ENCODE measurements at places on chromosomes 2 and 18. TPM values are rescaled to one million over a fixed set of nuclear protein-coding genes. Genes with fewer than 3 reads are reported as not detected.

- no peak for DNase-seq
Measured at GRCh38 chr2:148853458-148853857, 21.6 kb upstream of the KIF5C start.

DNA sequence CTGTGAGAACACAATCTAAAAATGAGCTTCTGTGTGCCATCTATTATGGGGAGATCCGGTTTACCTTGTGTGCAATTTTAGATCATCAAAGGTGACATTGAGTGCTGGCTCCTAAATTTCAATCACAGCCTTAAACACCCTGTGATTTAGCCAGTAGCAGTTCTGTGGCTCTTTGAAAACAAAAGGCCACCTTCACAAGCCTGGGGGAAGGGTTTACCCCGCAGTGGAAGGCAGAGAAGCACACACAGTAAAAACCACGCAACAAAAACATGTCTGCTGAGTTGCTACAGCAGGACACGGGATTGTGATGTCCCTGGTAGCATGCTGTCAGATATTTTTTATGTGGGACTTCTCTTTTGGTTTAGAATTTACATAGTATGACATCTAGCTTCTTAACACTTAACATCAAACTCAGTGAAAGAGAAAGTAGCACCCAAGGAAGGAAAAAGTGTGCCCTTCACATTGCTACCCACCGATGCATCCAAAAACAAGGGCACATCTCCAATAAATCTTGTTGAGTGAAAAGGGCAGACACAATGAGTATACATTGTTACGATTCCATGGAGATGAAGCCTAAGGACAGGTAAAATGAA is 56.1 kb upstream of the RNF152 start:
- no peak for DNase-seq

DNA sequence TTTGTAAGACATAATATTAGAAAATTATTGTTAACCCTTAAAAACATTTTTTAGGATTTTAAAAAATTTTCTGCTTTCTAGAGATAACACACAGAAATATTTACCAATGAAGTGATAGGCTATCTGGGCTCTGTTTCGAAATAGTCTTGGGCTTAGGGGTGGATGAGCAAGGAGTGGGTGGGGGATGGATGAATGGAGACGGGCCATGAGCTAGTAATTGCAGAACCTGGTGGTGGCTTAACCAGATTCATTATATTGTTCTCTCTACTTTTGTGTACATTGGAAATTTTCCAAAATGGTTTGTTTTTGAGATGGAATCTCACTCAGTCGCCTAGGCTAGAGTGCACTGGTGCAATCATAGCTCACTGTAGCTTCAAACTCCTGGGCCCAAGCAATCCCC is 89.6 kb downstream of the TCF7L1 start:
- DNase-seq, result no peak

DNA sequence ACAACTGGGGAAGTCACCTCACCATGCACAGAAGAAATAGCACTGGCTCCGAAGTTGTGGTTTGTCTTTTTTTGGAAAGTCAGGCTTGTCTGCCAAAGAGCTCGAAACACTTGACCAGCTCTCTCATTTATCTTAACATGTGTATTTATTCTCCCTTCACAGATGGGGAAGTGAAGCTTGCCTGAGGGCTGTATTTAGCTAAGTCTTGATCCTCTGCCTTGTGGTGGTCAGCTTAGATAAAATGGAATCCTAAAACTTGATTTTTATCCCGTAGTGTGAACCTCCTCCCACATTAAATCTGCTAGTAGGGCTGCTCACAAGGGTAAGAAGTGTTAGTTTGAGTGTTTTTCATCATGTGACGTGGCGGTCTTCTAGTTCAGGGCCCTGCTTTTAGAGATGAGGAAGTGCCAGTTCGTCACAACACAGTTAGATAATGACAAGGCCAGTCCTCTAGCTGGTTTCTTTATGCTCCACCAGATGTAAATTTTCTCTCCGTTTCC is 89.7 kb downstream of the TMEM247 start:
- DNase-seq, result no peak

DNA sequence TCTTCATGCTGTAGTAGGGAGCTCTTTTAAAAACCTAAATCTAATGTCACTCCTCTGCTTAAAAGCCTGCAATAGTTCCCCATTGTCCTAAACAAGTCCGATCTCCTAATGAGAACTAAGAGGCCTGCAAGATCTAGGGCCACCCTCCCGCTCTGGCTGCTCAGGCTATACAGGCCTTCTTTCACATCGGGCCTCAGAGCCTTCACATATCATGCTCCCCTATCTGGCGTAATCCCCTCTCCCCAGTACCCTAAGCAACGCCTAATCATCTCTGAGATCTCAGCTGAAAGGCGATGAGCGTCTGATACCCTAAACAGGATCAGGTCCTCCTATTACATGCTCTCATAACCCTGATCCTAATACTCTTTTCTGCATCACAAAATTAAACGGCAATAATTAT is 1.9 kb downstream of the MAP4K3 start:
- DNase-seq, result no peak

GRCh38 chr2:160238392-160238791 is 38.3 kb upstream of the ITGB6 start:
- no peak for DNase-seq

DNA sequence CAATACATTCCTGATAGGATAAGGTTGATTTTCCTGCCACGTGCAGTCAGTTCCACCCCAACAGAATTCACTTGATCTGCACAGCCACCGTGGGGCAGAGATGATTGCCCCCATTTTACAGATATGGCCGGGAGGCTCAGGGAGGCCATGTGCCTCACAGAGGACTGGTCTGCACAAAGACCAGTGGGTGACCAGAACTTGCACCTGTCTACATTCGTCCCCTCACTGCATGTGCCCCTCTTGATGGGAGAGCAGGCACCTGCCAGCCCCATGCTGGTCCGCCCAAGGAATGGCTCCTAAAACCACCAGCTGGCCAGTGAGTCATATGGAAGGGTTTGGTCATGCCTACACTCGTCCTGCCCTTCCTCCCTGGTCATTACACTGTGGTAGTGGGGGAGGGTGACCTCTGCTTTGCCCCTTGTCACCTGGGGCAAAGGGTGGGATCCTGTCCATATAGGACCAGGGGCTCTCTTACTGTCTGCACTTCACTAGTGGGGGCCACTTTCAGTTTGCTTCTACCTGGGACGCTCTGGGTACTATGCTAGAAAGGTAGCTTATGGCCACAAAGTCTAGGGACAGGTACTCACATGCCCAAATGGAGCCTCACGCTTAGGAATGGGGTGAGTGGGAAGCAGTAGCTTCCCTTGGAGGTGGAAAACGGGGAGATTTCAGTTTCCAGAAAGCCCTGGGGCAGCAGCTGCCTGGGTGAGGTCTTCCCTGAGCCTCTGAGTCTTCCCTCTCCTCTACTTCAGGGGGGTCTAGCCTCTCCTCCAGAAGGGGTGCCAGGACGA is 14.7 kb downstream of the RRM2 start:
- DNase-seq, result no peak

DNA sequence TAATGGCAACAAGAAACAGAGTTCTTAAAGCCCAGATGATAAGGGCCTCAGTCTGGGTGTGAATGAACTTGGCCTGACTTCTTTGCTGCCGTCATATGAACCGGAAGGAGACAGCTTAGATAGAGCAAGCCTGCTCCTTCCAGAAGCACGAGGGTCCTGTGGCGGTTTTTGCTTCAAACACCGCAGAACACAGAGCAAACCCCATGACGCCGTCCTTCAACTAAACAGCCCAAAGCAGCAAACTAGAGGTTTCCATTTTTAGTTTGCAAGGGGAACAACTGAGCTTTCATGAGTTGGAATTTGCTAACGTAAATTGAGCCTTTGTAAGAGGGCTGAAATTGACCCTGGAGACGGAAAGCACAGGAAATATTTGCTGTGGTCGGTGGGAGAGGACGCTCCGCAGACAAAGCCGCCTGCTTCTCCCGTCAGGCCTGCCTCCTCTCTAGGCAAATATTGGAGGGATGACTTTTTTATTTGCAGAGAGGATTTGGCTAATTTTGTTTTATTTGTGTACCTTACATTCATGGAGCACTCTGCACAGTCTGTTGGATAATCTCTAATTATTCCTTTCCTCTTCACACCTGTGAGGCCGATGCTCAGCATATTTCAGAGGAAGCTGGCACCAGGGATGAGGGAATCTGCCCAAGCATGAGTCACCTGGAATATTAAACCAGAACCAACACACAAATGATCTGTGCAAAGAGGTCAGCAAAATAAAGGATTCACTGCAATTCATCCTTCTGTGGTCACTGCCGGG is 134.0 kb upstream of the NCK2 start:
- no peak for DNase-seq

DNA sequence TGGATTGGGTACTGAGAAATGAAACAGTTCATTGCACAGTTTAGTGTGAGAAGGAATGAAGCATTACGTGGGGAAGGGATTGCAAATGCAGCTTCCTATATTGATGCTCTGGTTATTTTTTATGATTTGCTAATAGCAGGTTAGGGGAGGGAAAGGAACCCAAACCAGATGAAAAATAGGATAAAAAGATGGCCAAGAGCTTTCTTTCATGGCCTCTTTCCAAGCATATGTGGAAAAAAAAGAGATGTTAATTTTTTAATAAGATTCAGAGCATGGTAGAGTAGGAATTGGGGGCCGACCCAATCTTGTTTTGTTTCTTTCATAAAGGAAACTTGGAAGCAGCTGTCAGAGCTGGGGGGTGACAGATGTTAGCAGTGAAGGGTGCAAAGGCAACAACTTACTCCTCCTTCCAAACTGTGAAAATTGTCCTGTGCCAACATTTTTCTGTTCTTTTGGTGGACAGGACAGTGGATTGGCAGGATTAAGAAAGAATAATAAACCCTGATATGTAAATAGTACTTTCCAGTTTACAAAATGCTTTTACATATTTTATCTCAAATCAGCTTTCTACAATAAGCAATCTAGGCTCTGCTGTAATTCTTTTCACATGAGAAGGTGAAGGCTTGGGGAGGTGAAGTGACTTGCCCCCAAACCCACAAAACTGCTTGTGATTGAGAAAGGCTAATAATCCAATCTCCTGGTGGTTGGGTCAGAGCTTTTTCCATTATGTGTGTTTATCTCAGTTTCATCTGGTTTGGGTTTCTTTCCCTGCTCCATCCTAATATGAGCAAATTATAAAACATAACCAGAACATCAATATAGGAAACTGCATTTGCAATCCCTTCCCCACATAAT is 270.1 kb downstream of the ETAA1 start:
- no peak for DNase-seq

DNA sequence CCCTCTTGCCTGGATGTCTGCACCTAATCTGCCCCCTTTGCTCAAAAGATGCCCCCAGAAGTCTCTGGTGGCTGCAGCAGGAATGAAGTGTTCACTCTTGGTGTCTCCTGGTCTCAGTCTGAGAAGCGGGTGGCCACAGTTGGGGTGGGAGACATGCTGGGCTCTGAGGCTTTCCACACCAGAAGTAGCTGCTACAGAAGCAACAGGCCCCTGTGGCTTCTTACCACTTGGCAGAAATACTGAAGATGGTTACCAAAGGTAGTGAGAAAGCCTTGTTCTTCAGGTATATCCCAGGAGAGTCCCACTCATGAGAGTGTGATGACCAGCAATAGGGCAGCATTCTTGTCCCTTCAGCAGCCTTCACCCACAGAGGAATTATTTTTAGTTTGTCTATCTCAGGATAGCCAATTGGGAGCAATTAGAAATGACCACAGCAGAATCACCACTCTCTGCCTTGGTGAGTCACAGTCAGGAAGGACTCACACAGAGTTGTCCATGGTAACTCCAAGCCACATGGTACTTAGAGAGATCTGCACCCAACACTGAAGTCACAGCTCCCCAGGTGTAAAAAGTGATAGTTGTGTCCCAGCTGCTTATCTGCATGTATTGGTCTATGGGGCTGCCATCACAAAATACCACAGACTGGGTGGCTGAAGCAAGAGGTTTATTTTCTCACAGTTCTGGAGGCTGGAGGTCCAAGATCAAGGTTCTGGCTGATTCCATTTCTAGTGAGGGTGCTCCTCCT is 169.8 kb upstream of the ID2 start:
- DNase-seq, result no peak

DNA sequence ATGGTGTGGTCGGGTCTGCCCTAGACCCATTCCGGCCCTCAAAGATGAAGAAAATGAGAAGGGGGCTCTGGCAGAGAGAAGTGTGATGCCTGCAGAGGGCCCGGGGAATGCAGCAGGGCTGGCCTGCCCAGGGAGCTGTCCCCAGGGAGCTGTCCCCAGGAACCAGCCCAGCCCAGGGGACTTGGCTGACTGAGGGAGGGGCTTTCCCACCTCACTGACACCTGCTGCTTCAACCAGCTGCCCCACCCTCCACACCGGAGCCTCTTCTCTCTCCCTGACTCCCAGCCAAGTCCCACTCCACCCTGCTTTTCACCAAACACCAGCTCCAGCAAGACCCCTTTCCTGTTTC is 111.2 kb downstream of the STPG4 start:
- DNase-seq, result no peak

- no peak for DNase-seq
Measured at GRCh38 chr2:70557171-70557838, 3.7 kb upstream of the TGFA start.

- DNase-seq, result no peak
Measured at GRCh38 chr2:101064868-101065549, 62.9 kb downstream of the RPL31 start.

DNA sequence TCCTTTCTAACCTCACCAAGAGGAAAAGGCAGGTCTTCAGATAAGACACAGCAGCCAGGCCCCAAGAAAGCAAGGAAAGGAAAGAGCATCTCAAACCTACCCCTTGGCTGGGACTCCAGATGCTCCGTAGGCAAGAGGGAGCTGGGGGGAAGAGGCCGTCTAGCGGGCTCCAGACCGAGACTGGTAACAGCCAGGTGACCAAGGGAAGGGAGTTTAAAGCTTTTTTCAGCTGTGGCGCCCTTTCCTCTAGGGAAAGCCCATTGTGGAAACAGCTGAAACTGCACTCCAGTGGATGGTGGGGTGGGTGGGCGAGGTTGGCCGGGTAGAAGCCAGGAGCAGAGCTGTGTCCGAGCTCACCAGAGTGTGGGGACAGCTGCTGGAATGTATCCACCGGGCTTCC is 180.4 kb downstream of the KLHL29 start:
- no peak for DNase-seq

GRCh38 chr2:70724366-70724765 is 43.6 kb downstream of the ADD2 start:
- DNase-seq, result no peak

DNA sequence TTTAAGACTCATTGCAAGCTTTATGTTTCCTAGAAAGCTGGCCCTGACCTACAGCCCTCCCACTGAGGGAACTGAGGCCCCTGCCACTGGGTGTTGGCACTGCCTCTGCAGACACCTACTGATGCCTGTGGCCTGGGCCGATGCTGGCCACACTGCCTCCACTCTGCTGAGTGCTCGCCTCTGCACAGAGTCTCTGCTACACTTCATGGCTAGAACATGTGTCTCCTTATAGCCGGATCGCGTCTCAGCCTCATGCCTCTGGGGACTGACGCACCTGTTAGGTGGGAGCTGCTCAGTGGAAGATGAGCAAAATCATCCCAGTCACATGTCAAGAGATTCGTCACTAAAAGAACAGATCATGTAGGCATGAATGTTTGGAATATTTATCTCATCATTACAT is 108.7 kb downstream of the RGPD3 start:
- no peak for DNase-seq

GRCh38 chr2:16932826-16933225 is 267.2 kb upstream of the CYRIA start:
- DNase-seq, result no peak

The CHST9 gene
- total RNA-seq, result not detected

The FSHR gene
- not detected for total RNA-seq

The RNASEH1 gene
- total RNA-seq, result 30.3 TPM

The CRYGD gene
- total RNA-seq, result not detected

The CRYBA2 gene
- not detected for total RNA-seq

The FAM237A gene
- total RNA-seq, result not detected

The CFAP221 gene
- total RNA-seq, result not detected

The ANKRD62 gene
- total RNA-seq, result not detected

The BZW1 gene
- 571 TPM for total RNA-seq

The ERMN gene
- 1.9 TPM for total RNA-seq

The KCNJ3 gene
- not detected for total RNA-seq

The SKA1 gene
- total RNA-seq, result 23.6 TPM

The C2orf80 gene
- total RNA-seq, result not detected
